NT2/D1 (cell line): ENCODE measurements at places on chromosomes 5 and 9.

DNA sequence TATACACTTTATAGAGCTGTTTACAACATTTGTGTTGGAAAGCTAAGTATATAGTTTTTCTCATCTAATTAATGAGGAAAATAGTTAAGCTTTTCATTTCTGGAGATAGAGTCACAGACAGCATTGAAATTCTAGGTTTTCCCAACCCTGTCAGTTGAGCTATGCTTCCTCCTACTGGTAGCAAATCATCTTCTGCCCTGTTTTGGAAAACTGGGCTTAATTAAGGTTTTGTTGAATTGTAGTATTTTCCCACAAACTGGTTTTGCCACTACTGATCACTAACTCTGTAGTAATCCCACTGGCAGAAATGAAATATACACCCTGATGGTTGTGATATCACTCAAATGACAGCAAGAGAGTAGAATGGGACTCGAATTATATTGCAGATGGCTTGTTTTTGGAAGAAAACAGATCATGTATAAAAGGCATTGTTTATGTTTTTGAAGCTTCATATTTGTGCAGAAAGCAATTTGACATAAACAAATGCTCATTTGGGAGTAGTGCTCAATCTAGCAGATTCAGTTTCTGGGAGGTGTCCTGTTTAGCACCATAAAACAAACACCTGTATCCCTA is 46.6 kb downstream of the CD180 start:
- no peak for DNase-seq

DNA sequence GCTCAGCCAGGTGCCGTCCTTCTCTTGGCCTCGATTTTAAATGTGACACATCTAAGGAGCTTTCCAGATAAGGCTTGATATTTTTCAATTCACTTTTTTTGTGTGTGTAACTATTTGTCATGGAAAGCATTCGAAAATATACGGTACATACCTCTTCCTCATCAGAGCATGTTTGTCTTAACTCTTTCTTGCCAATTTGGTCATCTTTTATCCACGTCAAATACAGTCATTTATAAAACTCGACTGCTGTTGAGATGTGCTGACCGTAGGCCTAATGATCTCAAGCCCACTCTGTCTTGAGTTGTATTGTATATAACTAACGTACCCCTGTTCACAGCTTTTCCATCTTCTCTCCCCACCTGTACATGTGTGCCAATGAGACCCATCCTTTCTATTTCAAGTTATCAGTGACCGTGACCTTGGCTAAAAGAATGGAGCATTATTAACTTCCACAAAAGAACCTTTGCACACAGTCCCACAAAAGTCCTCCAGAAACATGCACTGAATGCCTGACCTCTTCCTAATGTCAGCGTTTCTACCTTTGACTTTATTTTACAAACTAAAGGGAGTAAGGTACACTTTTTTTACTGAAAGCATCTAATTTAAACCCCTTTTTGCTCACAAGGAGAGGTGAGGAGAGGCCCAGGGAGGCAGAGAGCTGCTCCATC is 61.6 kb downstream of the IPPK start:
- DNase-seq = no peak

GRCh38 chr9:114235033-114235661 is 79.8 kb downstream of the COL27A1 start:
- no peak for DNase-seq

- no peak for DNase-seq
Observed at GRCh38 chr5:72067682-72068470, 39.4 kb upstream of the MAP1B start.

DNA sequence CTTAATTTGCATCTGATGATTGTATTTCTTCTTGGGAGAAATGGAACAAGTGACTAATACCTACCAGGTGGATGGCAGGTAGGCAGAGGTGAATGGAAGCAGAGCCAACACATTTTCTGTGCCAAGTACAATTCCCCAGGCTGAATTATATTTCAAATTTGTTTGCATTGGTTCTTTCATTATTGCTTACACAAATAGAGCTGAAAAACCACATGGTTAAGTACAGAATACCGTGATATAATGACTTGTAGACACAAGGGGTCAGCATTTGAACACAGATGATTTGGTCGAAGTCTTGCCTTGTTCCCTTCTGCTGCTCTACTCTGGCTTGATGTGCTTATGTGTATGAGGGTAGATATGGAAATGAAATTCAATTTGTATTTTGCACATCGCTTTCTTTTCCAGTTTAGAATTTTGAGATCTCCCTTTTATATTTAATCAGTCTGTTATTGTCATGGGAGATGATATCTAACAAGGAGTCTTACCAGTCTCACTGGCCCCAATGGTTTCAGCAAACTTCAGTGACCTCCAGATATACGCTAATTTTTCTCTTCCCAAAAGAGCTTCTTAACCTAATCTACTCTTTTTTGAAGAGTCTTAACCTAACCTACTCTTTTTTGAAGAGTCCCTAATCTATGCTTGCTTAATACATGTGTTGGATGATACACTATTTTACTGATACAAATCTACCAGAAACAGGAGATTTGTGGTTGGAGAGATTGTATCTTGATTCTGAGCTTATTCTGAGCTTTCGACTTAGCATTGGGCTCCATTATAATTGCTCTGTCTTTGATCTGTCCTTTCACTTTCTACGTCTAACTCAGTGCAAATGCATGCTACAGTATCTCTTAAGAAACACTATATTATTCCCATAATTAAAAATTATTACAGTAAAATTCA is 88.1 kb downstream of the PCSK1 start:
- no peak for DNase-seq

GRCh38 chr9:132673355-132673754 is 3.1 kb downstream of the GTF3C4 start:
- DNase-seq = no peak

DNA sequence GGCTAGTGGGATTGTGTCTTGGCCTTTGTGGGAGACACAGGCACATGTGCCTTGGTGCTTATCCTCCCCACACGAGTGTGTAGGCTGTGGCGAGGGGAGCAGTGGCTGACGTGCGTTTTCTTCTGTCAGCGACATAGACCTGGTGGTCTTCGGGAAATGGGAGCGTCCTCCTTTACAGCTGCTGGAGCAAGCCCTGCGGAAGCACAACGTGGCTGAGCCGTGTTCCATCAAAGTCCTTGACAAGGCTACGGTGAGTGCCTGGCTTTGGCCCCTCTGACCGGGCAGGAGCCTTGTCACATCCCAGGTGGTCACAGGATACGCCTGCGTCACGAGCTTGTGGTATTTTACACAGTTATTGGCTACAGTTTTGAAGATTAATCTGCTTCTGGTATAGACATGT is 26.4 kb downstream of the TENT4A start:
- no peak for DNase-seq

DNA sequence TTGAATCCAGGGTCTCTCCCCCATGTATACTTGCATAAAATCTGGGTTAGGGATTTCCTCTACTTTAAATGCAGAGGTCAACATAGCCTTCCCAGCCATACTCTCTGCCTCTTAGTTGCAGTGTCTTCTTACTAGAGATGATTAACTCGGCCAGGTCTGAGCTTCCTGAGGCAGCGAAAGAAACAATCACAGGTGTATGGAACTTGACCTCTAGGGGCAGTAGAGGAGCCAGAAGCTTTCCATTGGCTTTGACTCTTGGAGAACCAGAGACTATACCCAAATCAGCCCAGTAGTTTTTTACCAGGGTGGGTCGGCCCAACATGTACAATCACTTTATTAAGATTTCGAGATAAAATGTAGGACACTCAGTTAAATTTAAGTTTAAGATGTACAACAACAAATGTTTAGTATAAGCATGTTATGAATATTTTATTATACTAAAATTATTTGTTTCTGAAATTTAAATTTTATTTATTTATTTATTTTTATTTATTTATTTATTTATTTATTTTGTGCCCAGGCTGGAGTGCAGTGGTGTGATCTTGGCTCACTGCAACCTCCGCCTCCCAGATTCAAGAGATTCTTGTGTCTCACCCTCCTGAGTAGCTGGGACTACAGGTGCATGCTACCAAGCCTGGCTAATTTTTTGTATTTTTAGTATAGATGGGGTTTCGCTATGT is 48.0 kb upstream of the DMRT3 start:
- DNase-seq = peak; percentile 42
